Stimulated activated CD4-positive, alpha-beta T cell treated with anti-CD3 and anti-CD28 coated beads, Interleukin-1b, Interleukin-23, amount 100 ng/mL, for 48 hours (primary cell): ENCODE measurements at places on chromosomes 7 and 10.

DNA sequence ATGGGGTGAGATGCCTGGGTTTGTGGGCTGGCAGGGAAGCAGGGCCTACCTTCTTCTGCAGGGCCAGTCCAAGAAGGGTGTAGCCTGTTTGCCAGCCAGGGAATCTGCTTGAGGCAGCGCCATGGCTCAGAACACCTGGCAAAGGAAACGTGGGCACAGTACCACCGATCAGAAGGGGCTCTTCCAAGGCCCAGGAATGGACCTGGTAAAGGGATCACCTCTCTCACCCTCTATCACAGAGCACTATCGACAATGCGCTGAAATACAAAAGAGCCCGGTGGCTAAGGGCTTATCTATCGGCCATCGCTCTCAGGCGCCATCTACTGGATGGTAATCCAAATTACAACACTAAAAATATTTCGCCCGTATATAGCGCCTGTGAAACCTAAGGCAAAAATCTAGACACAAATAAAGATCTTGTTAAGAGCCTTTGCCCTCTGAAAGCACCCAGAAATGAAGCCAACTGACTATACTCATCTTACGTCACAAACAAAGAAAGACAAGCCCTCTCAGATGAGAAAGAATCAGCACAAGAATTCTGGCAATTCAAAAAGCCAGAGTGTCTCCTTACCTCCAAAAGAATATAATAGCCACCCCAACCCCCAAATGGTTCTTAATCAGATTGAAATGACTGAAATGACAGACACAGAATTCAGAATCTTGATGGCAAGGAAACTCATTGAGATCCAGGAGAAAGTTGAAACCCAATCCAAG is 217.8 kb upstream of the HPS1 start:
- peak; percentile 16 for DNase-seq

DNA sequence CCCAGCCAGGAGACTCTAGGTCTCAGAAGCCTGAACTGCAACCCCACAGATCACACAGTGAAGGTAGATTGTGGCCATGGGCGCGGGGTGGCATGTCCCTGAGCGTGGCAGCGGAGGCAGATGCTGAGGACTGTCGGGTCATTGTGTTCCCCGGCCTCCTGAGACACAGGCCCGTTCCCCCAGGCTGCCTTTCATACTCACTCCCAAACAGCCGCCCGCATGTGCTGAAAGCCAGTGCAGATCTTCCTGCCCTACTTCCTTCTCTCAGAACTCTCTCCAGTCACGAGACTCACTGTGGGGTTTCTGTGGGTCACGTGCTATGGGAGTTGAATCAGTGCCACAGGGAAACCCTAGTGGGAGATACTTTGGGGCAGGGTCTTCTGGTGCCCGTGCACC is 48.0 kb downstream of the ZNF467 start:
- DNase-seq: no peak

DNA sequence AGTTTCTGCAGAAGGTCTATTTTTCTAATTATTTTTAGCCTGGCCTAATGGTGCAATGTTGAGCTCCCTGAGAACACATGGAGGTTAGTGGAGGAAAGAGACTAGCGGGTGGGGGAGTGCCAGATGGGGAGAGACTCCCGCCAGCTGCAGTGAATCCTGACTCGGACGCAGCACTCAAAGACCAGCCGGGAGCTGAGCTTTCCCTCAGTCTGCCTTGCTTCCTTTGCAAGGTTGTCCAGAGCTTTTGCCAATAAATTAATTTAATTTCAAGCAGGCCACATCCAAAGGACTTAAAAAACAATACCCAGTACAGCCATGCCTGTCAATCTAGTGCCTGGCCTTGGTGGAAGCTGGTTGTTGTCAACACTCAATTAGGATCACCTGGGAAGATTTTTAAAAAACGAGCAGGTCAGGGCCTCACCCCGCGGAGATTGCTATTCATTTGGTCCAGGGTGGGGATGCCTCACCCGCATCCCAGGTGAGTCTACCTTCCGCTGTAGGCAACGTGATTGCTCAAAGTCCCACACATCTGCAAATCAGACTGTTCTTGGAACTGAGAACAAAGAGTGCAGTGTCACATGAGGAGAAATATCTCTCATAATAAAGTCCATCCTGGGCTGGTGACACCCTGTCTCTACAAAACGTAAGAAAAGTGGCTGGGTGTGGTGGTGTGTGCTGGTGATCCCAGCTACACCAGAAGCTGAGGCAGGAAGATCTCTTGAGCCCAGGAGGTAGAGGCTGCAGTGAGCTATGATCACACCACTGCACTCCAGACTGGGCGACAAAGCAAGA is 4.0 kb downstream of the CLRN3 start:
- DNase-seq: no peak

GRCh38 chr10:60613434-60613833 is 164.8 kb upstream of the CDK1 start:
- DNase-seq: no peak

DNA sequence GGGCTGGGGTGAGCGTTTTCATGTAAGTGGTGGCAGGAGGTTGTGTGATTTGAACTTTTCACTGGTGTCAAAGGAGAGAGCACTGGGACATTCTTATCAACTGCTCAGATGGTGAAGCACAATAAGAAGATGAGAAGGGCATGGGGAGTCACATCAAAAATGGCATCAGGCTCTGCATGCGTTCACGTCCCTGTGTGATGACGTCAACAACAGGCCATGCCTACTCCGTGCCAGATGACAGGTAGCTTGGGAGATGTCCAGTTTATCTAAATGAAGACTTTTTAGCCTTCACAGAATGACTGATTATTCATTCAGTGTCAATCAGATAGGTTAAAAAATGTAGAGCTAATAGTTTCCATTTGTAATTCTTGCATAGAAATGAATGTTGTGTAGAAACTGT is 264.3 kb upstream of the POM121L12 start:
- DNase-seq: no peak

DNA sequence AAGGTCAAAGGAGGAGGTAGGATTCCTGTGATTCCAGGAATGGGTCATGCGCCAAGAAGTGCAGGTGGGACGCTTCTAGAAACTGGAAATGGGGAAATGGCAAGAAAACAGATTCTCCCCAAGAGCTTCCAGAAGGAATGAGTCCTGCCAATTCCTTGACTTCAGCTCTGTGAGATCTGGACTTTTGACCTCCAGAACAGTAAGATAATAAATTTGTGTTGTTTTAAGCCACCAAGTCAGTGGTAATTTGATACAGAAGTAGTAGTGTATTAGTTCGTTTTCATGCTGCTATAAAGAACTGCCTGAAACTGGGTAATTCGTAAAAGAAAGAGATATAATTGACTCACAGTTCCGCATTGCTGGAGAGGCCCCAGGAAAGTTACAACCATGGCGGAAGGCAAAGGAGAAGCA is 178.6 kb upstream of the GALNT17 start:
- DNase-seq: no peak

- DNase-seq: no peak
Measured at GRCh38 chr7:31000161-31000693, 36.5 kb downstream of the GHRHR start.

DNA sequence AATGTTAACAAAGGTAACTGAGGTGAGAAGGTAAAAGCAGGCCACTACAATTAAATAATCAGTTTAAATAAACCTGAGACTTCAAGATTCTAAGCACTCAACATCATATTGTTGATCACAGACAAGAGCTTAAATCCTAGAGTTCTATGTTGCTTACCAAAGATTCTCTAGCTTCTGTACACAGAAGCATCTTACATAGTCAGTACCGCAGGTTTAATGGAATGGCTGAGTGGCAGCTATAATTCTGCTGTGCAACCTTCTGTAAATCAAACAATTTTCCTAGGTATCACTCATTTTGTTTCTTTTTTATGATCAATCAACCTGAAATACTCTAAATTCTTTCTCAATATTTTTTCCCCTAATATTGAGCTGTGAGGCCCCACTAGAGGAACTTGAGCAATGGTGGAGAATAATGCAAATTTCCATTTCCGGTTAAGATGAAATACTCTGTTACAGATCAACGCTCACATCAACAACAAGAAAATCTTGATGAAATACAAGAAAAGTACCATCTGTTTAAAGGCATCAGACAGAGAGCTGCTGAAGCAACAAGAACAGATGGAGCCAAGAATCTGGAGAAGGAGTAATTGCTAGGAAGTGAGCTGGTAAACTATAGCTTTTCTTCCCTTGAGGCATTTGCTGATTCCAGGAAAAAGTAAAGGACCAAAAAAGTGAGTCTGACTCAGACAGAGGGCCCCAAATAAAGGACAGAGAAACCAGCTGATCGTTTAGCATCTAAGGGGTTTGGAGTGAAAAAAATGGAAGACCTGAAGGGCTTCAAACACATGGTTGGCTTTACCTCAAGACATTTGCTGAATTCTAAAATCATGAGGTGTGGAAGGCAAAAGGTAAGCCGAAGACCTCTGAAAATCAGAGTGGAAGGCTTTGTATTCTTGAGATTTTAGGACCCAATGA is 22.6 kb downstream of the PNPLA8 start:
- DNase-seq: no peak

DNA sequence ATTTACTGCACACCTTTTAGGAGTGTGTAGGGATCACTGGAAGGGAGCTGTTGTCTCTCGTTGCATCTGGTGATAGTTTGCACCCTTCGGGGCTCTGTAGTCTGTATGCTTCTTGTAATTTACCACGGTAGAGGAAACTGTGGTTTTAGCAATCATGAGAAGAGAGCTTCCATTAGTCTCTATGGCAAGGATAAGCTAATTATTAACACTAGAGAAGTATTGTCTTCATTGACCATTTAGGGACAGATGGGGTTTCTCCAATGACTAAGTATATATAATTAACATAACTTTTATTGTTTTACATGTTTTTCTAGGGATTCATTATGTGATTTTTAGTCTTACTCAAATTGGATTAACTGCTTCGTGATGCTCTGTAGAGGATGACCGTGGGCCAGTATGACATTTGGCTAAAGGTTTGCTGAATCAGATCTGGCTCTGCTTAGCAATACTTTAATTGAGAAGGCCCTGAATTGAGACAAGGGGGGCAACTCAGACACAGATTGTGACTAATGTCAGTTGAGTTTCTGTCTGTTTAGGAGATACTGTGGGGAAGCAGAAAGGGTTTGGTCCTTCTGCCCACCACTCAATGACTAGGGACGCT is 8.7 kb downstream of the SLC18A2 start:
- no peak for DNase-seq

GRCh38 chr7:129271500-129272355 is 46.9 kb downstream of the AHCYL2 start:
- DNase-seq: peak; percentile 56

DNA sequence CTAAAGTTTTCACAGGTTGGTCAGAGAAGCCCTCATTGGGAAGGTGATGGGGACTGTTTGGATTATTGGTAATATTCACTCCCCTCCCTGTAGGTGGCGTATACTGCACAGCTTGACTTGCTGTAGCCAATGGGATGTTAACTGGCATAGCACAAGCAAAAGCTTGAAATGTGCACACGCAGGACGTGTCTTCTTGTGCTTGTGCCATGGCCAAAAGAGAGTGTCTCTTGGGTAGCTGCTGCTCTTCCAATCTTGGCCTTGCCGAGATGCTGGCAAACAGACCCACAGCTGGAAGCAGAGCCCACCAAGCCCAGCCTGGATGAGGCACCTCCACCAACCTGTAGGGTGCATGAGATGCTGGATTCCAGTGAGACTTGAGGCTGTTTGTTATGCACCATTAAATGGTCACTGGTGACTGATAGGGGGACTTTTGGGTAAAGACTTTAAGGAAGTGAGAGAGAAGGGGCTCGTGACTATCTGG is 266.0 kb downstream of the GRID1 start:
- no peak for DNase-seq

DNA sequence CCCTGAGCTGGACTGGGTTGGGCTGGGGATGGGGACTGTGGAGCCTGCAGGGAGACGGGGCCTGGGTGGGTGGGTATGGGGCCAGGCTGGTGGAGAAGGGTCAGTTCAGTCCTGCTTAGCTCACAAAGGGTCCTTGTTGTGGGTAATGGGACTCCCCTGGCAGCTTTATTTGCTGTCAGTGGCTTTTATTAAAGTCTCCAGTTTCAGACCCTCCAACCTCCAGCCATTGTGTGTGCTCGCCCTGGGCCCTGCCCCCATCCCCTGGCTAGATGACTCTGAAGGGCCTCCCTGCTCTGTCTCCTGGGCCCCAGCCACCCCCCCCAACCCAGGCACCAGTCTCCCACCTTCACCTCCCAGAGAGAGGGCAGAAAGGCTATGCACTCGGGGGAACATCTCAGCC is 44.4 kb upstream of the SLF2 start:
- no peak for DNase-seq

- DNase-seq: no peak
Measured at GRCh38 chr10:80136134-80136571, 3.6 kb downstream of the PLAC9 start.

DNA sequence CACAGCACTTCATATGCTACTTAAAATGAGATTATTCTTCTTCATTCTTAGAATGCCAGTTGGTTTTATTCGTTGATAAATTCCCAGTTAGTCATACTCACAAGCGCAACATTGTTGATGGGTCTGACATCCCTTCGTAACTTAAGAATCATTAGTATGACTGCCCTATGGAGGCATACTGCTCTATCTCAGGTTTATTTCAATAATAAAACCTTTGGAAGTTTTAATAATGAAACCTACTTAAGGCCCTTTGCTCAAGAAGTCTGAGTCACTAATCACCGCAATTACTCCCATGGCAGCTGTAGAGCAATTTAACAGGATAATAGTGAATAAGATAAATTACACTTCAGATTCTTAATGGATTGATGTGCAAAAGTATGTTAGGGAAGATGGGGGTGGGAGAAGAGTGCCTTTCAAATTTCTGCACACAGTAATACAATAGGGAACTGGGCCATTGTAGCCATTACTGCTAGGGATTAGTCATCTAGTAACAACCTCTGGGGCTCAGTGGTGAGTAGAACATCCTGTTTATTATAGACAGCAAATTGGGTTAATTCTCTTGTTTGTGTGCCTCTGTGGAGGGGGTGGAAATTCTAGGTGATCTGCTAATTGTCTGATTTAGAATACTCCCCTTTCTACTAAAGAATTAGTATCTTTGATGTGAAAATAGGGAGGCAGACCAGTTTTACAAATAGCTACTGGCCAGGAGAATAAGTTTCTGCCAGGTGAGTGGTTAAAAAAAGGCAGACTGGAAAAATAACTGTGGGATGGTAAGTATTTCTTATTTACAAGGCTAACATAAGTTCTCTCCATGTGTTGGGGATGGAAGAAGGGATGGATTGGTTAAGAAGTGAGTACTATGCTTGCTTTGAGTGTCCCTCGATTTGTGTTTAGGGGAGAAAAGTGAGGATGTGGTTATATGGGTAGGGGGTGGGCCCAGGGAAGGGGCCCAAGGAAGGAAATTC is 74.5 kb upstream of the VKORC1L1 start:
- DNase-seq: no peak
